ENCODE measurements at places on chromosomes 1 and 21. TPM values are rescaled to one million over a fixed set of nuclear protein-coding genes. Genes with fewer than 3 reads are reported as not detected.

The POLR3GL gene
- total RNA-seq, result 32.8 TPM

The GCSAML gene
- total RNA-seq, result not detected

DNA sequence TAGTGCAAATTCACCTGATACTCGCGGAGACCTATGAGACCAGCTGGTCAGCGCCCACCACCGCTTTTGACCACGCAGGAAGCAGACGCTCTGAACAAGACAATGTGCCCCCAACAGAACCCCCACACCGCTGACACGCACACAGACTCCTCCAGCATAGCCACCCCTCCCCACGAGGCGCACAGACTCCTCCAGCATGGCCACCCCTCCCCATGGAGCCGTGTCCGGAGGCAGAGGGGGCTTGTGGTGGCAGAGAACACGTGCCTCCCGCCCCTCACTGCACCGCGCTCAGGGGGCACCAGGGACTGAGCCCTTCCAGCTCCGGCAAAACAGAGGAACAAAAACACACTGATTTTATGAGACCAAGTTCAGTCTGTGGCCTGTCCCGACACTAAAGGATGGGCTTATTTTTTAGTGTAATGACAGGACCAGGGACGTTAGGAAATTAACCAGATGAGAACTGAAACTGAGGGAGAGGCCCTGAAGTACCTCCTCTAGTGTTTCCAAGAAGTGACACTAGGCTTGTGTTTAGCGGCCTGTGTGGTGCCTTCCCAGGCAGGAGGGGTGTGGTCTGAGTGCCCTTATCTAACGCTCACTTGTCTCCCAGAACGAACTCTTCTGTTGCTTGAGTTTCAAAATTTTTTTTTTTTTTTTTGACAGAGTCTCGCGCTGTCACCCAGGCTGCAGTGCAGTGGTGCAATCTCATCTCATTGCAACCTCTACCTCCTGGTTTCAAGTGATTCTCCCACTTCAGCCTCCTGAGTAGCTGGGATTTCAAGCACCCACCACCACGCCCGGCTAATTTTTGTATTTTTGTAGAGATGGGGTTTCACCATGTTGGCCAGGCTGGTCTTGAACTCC is 10.0 kb upstream of the AGPAT3 start:
- no peak overlapping the region for H3K4me3 ChIP-seq
- H3K27me3 ChIP-seq, result no peaks in the 10 kb centered on the region
- no peaks in the 10 kb centered on the region for H3K4me1 ChIP-seq
- DNase-seq, result no peak
- no peak overlapping the region for H3K27ac ChIP-seq
- no peaks in the 10 kb centered on the region for H3K36me3 ChIP-seq

DNA sequence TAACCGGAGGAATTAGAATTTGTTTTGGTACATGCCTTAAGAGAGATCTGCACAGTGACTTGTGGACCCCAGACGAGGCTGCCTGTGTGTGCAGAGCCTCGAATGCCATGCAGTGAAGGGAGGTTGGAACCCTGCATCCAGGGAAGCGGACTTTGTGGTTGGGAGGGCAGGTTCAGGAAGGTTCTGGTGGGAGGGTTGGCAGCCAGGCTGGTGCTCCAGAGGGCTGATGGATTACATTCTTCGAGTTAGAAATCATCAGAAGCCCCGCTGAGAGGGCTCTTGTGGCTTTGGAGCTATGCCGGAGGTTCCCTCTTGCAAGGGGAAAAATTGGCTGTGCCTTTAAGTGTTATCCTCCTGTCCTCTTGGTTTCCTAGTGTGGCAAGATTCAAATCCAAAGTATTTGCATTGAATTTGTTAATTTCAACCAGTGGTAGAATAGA is 21.1 kb downstream of the ROR1 start:
- H3K27me3 ChIP-seq, result no peaks in the 10 kb centered on the region
- H3K27ac ChIP-seq, result no peak overlapping the region
- peaks cover 43% of the 10 kb centered on the region for H3K4me1 ChIP-seq
- DNase-seq, result no peak
